NT2/D1 (cell line): ENCODE measurements at places on chromosomes 7 and 10.

GRCh38 chr10:44466236-44466635 lies 81.3 kb upstream of the CXCL12 start:
- DNase-seq = no peak

DNA sequence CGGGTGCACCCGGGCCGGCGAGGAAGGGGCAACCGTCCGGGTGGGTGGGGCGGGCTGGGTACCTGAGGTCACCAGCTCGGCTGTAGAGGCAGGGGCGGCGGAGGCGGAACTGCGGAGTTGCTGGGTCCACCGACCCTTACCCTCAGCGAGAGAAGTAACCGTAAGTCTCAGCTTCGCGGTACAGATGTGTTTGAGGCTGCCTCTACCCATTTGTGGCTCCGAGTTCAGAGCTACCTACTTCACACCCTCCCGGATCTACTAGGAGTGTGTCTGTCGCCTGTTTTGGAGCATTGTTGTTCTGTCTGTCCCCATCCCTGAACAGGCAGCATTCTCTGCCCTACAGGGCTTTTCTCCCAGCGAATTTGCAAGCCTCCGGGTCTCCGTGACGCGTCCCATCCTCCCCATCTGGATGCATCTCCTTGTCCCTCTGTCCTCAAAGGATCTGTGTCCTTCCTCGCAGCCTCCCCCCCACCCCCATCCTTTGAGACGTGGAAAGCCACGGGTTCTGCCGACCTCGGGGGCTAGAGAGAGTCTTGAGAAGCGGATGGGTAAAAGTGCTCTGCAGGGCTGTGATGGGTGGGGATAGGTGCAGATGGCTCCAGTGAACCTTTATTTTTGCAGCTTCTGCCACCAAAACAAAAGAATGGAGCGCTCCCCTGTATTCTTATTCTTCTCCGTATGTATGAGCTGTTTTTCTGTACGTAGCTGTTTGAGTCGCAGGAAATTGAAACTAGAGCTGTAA lies 757 bp downstream of the ANKIB1 start:
- DNase-seq = peak; percentile 22

DNA sequence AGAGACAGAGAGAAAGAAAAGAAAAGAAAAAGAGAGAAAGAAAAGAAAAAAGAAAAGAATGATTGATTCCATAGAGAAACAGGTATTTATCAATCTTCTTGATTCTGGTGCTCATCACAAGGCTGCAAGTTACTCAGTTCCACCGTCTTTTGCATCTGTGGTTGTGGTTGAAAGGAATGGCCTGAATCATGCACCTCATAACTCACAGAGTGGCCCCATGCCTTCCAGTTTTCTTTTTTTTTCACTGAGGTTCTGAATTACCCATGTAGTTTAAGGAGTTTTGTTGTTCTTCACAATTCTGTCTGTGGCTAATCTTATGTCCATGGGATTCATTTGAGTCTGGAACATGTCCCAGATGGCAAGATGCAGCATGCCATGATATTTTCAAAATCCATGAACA lies 156.0 kb downstream of the ZNF33B start:
- no peak for DNase-seq

GRCh38 chr7:100604028-100604975 lies 2.1 kb downstream of the PCOLCE start:
- DNase-seq = no peak

GRCh38 chr7:78649976-78650375 lies 803.5 kb downstream of the MAGI2 start:
- no peak for DNase-seq
